ENCODE measurements at places on chromosomes 16 and 17. TPM values are rescaled to one million over a fixed set of nuclear protein-coding genes. Genes with fewer than 3 reads are reported as not detected.

Gene BAIAP3
- total RNA-seq, result 0.56 TPM

Gene APOBR
- 2.7 TPM for total RNA-seq

Gene KRT39
- not detected for total RNA-seq

Gene SLC38A8
- not detected for total RNA-seq

Gene SLC35G6
- total RNA-seq, result not detected

Gene C16orf89
- total RNA-seq, result 32.3 TPM

Gene NT5M
- total RNA-seq, result 2.8 TPM

Gene TTYH2
- total RNA-seq, result 5.5 TPM

Gene INCA1
- total RNA-seq, result 0.60 TPM

Gene TPSG1
- 1.3 TPM for total RNA-seq

Gene PDIA2
- 0.86 TPM for total RNA-seq

Gene WSCD1
- total RNA-seq, result 4.2 TPM

Gene GRAP
- 6.8 TPM for total RNA-seq

GRCh38 chr17:63647065-63647725, 25.0 kb downstream of the MAP3K3 start:
- DNase-seq, result no peak

DNA sequence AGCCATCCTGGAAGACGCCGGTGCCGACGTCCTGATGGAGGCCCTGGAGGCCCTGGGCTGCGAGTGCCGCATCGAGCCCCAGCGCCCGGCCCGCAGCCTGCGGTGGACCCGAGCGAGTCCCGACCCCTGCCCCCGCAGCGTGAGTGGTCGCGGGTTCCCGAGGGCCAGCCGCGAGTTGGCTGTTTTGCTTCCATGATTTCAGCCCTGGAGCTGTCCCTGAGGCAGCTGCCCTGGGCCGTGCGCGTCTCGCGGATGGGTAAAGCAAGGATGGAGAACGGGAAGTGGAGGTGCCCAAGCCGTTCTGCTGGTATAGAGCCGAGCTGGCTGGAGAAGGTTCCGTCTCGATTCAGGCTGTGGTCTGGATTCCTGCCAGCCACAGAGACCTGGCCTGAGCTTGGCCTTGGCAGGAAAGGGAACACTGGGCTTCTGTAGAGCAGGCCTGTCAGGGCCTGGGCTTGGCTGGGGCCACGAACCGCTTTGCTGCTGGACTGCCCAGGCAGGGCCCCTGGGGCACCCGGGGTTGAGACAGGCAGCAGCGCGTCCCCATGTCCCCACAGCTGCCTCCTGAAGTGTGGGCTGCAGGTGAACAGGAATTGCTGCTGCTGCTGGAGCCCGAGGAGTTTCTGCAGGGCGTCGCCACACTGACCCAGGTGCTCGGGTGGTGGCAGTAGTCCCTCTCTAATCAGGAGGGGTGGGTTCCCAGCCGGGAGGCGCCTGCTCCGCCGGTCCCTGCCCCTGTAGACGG, 941 bp upstream of the MRPS34 start:
- DNase-seq, result no peak

GRCh38 chr16:61887903-61888302, 148.3 kb downstream of the CDH8 start:
- DNase-seq, result no peak

DNA sequence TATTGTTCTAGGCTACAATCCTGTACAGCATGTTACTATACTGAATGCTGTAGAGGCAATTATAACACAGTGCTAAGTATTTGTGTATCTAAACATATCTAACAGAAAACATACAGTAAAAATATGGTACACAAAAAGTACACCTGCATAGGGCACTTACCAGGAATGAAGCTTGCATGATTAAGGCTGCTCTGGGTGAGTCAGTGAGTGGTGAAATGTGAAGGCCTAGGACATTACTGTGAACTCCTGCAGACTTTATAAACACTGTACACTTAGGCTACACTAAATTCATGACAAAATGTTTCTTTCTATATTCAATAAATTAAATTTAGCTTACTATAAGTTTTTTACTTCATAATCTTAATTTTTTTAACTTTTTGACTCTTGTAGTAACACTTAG, 37.1 kb downstream of the AMFR start:
- no peak for DNase-seq

DNA sequence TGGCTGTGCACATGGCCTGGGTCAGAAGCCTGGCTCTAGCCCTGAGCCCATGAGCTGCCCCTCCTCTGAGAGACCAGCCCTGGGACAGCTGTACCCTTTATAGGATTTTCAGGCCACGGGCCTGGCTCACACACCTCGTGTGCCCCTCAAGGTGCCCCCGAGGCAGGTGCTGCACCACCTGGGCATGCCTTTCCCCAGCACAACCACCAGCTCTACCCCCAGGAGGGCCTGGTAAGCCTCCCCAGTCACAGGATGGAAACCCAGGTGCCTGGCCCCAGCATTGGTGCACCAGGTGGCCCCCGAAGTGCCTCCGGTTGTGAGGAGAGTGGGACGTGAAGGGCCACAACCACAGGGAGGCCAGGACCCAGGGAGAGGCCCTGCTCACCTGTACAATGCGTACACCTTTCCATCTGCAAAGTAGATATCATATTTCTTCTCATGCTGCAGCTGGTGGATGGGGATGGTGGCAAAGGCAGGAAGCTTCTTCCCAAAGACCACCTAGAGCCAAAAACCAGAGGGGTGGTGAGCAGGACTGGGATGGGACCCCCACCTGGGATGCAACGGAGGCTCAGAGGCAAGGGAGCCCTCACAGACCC, 6.3 kb downstream of the ZNF598 start:
- no peak for DNase-seq

GRCh38 chr17:78179372-78179771, 7.5 kb downstream of the TK1 start:
- no peak for DNase-seq

GRCh38 chr17:48031966-48032365, 5.6 kb downstream of the COPZ2 start:
- peak; percentile 16 for DNase-seq

GRCh38 chr17:19271780-19272357, 34.7 kb downstream of the EPN2 start:
- DNase-seq, result no peak

DNA sequence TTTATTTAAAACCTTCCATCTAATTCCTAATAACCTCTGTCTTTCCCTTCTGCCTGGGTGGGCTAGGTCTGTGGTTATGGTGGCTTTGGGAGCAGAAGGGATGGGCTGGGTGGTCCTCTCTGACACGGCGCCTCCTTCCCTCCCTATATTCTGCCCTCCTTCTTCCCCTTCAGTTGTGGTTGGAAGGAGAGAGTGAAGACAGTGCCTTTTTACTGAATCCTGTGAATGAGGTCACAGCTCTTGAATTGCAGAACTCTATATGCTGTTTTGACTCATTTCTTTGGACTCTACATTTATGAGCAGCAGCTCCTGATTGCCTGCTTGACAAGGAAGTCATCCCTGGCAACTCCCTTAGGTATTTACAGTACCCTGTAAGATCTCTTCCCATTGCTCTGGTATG, 256.0 kb upstream of the ELAC2 start:
- no peak for DNase-seq

- no peak for DNase-seq
Observed at GRCh38 chr16:3816326-3816725, 64.2 kb downstream of the CREBBP start.

DNA sequence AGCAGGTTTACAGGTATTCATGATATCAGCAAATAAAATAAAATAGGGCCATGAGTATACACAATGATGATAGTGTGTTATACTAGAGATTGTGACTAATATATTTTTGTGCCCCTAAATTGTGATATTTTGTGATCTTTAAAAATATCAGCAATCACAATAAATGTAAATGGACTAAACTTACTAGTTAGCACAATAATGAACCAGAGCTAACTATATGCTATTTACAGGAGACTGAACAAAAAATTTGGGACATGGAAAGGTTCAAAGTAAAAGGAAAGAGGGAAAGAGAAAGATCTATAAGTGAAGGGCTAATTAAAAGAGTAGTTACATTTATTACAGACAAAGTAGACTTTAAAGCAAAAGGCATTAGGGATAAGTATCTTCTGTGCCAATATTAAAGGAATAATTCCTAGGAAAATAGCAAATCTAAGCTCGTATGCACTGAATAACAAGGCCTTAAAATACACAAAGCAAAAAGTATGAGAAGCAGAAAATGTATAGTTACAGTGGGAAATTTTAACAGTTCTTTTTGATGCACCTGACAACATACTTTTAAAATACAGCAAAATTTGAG, 5.0 kb upstream of the MSI2 start:
- no peak for DNase-seq

DNA sequence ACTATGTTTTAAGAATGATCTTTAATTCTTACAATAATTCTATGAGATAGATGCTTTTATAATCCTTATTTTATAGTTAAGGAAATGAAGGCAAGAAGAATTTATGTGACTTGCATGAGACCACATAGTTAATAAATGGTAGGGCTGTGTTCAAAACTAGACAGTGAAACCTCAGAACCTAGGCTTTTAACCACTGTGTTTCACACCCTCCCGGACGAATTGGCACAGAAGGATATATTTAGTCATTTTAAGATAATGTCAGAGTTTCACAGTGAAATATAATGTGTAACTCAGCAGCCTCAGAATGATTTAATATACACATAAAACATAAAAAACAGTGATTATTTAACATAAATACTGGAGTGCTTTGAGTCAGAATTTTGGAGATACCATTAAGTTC, 57.0 kb downstream of the NSRP1 start:
- DNase-seq, result no peak

DNA sequence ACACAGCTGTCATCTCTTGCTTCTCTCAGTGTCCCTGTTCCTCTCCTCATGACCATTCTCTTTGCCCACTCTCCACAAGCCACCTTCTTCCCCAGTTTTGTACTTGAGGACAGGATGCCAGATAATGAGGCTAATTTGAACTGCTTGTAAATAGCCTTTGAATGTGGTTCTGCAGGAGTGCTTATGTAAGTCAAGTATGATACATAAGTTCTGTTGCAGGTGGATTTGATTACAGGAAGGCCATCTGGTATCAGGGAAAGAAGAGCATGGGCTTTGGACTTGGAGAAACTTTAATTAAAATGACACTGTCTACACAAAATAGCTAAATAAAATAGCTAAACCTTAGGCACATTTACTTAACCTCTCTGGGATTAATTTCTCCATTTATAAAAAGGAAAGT, 120.2 kb upstream of the HLF start:
- no peak for DNase-seq

- DNase-seq, result no peak
Observed at GRCh38 chr16:35391328-35391727, 1931.9 kb downstream of the TP53TG3F start.

DNA sequence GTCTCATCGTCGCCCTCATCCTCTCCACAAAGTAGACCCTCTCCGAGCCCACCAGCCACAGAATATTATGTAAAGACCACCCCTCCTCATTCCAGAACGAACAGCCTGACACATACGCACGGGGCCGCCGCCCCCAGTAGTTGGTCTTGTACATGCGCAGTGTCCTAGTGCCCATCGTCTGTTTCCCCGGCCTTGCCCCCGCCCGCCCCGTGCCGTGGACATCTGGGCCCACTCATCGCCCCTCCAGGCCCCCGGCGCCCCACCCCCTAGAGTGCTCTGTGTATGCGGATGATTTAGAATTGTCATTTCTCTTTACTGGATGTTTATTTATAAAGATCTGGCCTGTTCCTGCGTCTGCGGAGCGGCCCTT, 475 bp upstream of the AMDHD2 start:
- DNase-seq, result no peak

DNA sequence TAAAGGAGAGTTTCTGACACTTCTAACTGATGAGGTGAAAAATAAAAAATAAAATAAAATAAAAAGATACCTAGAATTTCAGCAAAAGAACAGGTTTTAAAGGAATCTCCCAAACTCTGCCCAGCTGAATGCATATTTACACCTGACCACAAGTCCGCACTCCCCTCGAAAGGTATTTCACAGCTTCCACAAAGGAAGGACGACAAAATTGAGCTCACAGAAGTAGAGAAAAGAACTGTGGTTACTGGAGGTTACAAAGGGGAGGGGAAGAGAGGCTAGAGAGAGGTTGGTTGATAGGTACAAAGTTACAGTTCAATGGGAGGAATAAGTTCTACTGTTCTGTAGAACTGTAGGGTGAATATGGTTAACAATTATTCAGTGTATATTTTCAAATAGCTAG, 5.0 kb downstream of the LITAF start:
- DNase-seq, result no peak

DNA sequence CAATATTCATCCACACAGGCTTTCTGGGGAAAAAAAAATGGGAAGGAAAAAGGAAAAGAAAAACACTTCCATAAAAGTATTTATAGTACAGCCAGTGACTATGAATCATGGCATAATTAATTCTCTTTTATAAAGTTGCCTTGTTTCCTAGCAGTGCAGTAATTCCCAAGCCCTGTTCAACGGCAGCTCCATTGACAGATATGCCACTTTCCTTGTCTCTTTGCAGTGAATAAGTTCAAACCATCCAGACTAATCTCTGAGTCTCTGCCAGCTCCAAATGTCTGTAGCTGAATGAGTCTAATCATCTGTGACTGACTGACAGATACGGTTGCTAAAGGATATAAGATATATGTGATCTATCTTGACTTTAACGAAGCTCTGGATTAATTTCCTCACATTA, 52.9 kb upstream of the KCNJ16 start:
- no peak for DNase-seq

- no peak for DNase-seq
Observed at GRCh38 chr16:14576069-14576468, 54.0 kb downstream of the PARN start.

GRCh38 chr16:4200000-4200780, 41.7 kb downstream of the SRL start:
- peak; percentile 88 for DNase-seq

- DNase-seq, result peak; percentile 45
Observed at GRCh38 chr16:67022531-67023214, 6.3 kb upstream of the CBFB start.

DNA sequence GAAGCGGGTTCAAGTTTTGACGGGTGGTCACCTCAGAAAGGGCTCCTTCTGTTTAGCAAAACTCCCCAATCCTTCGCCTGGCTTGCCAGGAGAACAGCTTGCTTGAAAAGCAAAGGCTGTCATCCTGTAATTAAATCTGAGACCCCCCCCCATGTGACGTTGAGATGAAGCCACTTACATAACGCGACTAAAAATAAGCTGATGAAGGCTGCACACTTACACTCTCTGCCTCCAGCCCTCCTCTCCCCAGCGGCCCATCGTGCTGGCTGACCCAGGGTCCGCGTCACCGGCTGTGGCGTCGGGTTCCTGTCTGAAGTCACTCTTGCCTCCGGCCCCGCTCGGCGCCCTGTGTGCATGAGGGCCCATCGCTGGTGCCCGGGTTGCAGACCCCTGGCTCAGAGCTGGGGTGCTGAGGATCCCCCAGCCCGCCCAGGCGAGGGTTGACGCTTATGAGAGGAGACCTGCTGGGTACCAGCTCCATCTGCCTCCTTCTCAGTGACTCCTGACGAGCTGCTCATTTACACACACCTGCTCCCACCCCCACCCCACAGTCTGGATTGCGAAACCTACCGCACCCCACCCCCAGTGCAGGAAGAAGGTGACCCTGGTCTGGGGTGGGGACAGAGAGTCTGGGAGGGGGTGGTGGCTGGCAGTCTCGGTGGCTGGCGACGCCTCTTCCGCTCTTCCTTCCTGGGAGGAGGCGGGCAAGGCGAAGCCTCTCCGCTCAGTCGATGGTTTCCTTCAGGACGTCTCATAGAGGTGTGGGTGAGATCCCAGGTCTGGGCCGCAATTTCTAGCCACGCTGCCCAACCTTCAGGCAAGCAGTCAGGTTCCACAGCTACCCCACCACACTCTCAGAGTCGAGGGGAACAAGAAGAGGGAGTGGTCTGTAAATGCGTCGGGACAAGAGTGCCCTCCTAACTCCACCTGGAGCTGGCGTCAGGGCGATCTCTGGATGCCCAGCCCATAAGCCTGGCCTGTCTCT, 3.1 kb upstream of the BAIAP2 start:
- no peak for DNase-seq

- no peak for DNase-seq
Observed at GRCh38 chr16:86211800-86212199, 298.5 kb upstream of the FOXF1 start.

Data from posterior vena cava (tissue), 2 donors.